ENCODE measurements at places on chromosomes 7 and 10.

DNA sequence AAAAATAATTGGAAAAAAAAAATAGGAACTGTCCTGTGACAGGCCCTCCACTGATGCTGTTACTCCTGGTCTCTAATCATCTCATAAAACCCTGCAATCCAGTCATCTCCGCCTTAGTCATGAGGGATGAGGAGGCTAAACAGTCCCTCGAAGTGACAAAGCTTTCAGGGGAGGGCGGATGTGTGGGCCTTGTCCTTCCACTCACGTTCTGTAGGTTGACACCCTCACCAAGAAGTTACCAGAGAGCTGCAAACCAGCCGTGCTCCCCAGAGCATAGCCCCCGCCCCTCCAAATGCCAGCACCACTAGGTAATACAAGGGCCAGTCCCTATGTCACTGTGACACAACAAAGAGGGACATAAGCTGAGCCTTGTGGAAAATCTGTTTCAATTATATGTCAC is 11.9 kb downstream of the COBL start:
- DNase-seq = no peak

DNA sequence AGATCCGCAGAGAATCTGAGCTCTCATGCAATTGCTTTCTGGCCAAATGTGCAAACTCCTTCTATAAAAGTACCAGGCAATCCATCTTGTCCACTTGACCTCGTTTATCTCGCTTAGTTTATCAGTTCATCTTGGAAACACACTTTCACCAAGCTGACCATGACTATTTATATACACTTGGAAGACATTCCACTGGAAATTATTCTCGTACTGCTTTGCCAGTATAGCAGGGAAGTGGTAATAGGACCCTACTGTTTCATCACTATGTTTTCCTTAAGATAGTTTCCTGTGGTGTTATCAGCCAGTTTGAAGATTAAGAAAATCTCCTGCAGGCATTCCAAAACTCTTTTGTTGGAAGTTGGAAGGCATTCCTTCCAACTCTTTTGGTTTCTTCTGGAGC is 115.3 kb upstream of the FAM171A1 start:
- no peak for DNase-seq

GRCh38 chr7:104650991-104651640 is 322.7 kb downstream of the LHFPL3 start:
- no peak for DNase-seq

DNA sequence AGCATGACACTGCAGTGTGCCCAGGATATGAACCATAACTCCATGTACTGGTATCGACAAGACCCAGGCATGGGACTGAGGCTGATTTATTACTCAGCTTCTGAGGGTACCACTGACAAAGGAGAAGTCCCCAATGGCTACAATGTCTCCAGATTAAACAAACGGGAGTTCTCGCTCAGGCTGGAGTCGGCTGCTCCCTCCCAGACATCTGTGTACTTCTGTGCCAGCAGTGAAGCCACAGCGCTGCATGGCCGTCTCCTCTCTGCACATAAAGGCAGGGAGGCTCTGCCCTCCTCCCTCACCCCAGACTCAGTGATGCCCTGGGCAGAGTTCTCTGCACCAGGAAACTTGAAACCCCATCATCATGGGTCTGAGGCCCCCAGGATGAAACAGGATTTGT is 70.7 kb upstream of the PRSS58 start:
- DNase-seq = no peak

- no peak for DNase-seq
These were observed 63.7 kb upstream of the ARID5B start for GRCh38 chr10:61837755-61838171.

GRCh38 chr7:114405427-114405826 is 9.2 kb upstream of the FOXP2 start:
- DNase-seq = no peak

GRCh38 chr7:20458521-20458920 is 127.8 kb downstream of the ITGB8 start:
- no peak for DNase-seq

DNA sequence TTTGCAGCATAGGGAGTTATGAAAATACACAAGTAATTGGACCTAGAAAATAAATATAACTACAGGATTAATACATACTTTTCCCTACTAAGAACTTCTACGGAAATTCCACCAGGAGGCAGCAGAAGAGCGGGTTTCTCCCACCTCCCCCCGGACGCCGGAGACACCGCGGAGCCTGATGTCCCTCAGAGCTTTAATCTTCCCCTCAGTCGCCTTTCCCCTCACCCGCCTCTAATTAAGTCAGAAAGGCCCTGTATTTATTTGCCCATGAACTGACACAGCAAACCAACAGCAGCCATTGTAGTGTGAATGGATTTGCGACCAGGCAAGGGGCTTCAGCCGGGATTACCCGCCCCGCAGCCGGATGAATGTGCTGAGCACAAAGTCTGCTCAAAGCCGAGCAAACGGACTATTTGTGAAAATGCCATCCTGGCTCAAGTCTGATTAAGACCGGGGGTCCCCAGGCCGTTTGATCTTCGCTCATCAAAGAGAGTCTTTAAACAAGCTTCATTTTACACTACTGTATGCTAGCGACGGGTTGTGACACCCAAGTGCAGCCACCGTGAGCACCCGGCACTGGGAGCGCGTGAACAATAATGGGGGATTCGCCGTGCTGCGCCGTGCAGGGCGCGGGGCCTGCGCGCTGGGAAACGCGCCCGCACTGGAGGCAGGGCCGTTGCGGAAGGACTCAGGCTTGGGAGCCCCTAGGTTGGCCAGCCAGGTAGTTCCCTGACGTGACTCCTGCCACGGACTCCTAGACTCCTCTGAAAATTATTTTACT is 5.6 kb upstream of the DKK1 start:
- no peak for DNase-seq

DNA sequence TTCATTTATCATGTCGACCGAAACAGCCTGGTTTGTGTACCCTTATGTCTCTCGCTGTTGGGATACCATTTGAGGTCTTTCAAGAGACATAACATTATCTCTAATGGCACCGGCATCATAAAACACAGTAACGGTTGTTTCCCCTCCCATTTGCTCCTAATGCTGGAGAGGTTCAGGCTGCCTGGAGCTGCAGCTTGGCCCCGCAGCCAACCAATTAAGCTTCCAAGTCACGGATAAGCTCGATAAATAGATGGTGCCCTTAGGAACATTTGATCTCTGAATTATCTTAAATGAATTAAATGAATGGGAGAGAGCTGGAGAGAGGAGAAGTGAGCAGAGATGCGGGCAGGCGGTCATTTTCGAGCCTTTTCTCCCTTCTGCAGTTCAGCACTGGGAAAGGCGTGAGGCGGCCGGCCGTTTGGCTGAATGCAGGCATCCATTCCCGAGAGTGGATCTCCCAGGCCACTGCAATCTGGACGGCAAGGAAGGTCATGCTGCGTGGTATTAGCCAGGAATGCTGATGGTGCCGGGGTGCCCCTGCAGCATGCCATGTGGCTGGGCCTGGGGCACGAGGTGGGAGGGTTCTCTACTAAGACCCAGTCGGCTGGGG is 12.6 kb downstream of the CPA4 start:
- no peak for DNase-seq

GRCh38 chr7:29243910-29244655 is 49.5 kb downstream of the CHN2 start:
- DNase-seq = peak; percentile 61

DNA sequence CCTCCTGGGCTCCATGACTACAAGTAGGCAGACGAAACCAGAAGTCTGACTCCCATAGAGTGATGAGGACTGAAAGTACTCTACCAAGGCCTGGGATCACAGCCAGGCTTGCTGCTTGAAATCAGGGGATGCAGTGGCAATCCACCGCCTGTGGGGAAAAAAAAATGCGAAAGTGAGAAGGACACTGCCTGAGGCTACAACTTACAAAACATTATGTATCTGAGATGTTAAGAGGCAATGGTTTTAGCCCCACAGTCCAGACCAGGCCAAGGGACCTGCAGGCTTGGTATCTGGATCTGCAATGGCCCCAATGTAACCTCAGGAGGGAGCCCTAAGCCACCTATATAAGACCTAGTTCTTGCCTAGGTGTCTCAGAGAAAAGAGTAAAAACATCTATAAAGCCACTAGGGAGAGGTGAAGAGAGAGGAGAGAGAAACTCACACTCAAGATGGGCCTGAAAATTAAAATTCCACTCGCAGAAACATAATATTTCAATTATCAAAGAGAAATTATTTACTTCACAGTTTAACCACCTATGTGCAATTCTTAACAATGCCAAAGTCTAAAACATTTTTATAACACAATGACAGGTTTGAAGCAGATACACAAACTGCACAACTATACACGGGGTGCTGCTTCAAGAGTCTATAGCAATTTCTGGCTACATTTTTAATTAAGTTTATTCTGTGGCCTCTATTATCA is 13.9 kb downstream of the DNAJC1 start:
- DNase-seq = peak; percentile 38

- DNase-seq = no peak
These were observed 666 bp downstream of the TMEM139 start for GRCh38 chr7:143285470-143285778.

GRCh38 chr7:78769481-78770101 is 683.9 kb downstream of the MAGI2 start:
- DNase-seq = no peak

DNA sequence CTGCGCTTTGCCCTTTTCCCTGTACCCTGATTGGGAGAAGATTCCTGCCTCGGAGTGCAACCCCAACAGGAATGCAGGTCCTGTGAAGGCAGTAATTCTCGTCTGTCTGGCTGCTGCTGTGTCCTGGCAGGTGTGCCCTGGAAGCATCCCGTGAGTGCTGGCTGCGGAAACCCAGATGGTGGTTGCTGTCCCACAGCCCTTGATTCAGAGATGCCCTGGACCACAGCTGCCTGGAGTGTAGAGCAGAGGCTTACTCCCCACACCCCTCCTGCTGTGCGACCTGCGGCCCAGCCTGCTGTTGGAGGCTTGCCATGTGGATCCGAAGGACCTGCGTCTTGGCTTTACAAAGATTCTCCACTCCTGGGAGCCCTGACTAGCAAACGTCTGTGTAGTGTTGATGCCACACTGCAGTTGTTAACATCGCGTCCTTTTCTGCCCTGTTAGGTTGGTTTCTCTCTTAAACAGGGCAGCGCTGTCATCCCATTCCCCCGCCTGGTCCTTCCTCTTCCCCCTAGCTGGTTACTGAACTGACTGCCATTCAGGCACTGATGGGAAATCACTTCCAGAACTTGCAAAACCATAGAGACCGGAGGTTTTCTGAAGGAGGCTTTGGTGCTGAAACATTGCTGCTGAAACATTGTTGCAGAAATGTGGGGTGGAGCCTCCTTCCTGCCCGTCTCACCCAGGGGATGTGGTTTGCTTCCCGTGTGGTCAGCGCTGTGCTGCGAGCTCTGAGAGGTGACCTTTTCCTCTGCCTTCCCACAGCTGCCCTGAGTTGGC is 53.3 kb downstream of the DNAJB6 start:
- peak; percentile 34 for DNase-seq

GRCh38 chr10:77833792-77834191 is 92.8 kb downstream of the DLG5 start:
- no peak for DNase-seq

DNA sequence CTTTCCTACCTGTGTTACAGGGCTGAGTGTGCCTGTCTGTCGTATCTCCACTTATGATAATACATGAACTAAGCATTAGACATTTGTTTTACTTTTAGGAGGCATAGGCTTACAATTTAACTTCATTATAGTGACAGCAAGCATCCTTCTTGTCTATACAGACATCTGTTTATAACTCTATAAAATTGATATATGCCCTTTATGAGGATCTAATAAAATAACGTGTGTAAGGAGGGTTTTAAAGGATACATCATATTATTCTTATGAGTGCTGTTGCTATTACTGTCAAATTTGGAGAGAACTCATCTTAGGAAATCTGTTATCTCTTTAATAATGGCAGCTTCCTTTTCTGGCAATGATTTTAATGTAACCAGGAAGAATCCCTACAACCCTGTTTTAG is 21.9 kb downstream of the THNSL1 start:
- DNase-seq = no peak

GRCh38 chr10:88386204-88386788 is 196.8 kb downstream of the RNLS start:
- DNase-seq = no peak

GRCh38 chr10:90136731-90137316 is 435.4 kb downstream of the KIF20B start:
- DNase-seq = no peak

GRCh38 chr10:99698504-99699080 is 33.3 kb downstream of the COX15 start:
- DNase-seq = no peak

GRCh38 chr10:93379731-93380575 is 102.2 kb downstream of the MYOF start:
- DNase-seq = peak; percentile 39

GRCh38 chr7:129421717-129422250 is 12.4 kb upstream of the STRIP2 start:
- DNase-seq = no peak

DNA sequence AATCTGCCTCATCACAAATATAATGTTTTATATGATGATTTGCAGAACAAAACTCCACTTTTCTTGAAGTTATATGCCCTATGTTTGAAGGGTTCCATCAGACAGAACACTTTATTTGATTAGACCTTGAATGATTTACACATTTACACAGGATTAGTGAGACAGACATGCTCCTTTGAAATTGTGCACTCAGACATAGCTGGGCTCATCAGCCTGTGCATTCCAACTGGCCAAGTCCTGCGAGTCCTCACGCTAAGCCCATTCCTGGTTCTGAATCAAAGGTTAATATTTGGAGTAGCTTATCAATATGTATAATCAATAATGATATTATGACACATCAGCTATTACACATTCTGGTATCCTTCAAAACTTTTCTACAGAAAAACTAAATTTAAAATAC is 173.6 kb downstream of the MBL2 start:
- no peak for DNase-seq

DNA sequence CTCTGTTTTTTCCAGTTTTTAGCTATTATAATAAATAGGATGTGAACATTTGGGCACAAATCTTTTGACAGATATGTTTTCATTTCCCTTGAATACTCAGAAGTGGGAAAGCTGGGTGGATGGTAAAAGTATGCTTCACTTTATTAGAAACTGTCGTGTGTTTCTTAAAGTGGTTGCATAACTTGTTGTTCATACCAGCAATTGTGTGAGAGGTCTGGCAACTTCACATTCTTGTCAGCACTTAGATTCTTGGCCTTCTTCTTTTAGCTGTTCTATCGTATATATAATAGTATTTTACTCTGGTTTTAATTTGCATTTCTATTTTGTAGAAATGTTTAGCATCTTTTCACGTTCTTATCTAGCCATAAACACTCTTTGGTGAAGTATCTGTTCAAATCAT is 894.4 kb downstream of the KCNMA1 start:
- no peak for DNase-seq

Measured in CD4-positive, alpha-beta T cell treated with Interleukin-4 for 4 hours (primary cell).